ENCODE measurements at places on chromosomes 5 and 9.

DNA sequence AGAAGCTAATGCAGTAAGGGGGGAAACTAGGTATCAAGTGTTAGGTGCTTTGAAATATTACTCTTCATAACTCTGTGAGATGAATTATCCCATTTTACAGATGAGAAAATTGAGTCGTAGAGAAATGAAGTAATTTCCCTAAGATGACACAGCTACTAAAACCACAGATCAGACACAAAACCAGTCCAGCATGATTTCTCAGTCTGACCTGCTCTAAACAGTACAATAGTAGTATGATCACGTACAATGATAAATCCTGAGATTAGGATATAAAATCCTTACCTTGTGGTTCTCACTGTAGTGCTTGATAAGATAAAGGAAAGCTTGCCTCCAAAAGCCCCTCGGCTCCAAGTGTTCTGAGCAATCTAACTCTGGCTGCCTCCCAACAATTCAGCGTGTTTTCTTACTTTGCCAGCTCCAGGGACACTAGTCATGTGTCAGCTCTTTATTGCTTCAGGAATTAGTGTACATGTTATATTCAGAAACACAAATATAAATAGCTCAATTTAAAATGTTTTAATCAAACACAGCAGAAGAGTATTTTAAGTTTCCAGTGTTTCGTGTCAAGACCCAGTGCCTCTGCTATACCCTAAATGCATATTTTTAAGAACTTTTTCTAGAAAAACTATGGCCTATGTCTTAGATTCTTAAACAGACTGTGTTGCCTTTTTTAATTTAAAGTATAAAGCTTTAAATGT lies 243.6 kb downstream of the DENND1A start:
- DNase-seq, result peak; percentile 18

DNA sequence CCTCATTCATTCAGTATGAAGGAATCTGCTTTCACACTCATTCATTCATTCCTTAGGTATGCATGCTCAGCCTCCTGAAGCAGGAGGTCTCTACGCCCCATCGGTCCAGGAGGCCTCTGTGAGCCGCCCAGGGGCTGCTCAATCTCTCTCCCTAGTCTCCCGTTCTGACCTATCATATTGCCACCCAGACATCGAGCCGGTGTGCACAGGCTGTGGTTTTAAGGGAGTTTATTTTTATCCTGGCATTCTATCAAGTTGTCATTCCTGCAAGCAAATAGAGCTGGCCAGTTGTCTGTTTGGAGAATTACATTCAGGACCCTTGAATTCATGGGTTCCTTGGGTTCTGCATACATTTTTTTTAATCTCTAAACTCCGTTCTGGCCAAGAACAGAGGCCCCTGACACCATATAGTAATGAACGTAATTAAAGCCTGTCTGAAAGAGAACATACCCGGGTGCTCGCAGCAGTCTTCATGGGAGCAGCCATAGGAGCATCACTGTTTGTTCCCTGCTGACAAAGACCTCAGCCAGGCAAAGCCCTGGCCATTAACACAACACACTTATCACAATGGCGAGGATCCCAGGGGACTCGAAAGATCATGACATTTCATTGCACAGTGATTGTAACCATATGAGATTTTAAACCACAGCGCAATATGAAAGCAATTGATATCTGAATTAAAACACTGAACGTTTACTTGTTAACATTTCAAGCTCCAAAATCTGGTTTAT lies 80.9 kb downstream of the ADAMTS16 start:
- no peak for DNase-seq

- no peak for DNase-seq
Observed at GRCh38 chr5:94646758-94647157, 28.3 kb downstream of the SLF1 start.

DNA sequence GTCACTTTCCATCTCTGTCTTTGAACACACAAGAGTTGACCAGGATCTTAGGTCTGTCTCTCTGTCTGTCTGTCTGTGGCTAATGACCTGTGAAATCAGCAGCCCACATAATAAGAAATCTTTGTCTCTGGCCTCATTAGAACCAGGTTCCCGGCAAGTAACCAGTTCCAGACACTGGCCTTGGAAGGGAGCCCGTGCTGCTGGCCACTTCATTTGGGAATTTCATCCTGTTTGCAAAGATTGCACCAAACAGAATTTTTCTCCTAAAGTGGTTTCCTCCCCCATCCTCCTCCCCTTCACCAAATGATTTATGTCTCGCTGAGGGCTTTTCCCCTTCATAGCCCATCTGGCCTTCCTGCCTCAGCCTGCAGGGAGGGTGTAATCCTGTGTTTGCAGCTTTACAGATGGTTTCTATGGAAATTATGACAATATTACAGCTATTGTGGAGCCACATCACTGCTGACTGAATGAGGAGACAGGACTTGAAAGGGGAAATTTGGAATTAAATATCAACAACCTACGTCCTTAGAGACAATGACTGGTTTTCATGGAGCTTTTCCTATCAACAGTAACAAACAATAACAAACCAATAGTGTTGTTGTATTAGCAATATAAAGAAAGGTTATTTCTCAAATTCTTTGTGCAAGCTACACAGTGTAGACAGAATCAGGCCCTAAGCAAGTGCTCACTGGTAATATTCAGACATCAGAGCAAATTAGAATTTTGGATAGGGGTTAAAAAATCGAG lies 25.7 kb downstream of the DPYSL3 start:
- DNase-seq, result peak; percentile 59

DNA sequence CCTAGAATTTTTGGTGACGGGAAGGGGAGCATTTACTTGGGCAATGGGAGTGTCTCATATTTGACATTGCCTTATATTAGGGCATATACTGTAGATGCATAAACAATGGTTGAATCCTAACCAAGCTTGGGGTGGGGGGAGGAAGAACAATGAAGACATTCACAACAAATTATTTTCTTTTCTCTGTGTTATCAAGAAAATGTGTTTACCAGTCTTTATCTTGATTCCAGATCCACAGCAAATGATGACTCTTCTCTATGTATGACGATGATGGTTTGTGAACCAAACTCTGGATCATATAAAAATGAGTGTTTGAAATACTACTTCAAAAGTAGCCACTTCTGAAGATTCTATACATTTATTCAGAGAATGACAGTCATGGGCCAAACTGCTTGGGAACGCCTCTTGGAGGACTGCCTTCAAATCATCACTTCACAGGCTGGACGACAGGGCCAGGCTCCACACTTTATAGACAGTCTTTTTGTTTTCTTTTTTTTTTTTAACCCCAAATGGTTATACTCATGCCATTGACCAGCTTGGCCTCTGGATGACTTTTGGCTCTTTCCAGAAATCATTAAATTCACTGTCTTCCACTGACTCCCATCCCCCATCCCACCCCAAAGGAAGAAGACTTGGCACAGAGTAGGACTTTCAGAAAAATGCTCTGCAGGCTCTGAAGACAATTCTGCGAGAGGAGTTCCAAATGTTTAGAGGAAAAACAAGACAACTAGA lies 123.8 kb upstream of the LIFR start:
- no peak for DNase-seq

GRCh38 chr5:36772276-36773140 lies 104.1 kb upstream of the NIPBL start:
- DNase-seq, result no peak

GRCh38 chr9:121298689-121299466 lies 30.9 kb downstream of the GSN start:
- no peak for DNase-seq

DNA sequence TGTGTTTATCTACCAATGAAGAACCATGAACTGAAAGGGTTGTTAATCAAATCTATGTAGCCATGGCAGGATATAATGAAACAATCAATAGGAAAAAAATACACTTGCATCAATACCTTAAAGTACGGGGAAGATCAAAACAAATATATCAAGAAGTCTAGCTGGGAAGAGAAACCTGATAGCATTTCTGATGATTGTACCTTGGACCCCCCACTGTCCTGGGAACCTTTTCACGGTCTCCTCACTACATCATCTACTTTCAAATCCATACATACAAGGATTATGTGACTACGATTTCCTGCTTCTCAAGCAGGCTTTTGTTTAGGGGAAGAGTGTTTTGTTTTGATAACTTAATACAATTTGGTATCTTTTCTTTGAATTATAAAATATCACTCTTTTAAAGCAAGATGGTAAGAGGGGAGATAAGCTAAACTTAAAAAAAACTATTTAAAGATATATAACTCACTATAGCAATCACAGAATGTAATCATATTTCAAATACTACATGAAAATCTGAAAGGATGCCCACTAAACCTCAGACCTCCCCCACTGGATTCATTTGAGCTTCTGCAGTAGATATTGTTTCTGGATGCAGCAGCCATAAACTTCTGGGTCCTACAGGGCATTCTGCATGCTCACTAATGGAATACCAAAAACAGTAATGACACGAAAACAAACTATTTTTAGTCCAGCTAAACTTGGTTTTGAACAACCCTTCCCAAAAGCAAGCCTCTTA lies 8.0 kb downstream of the EBF1 start:
- DNase-seq, result no peak

- DNase-seq, result no peak
Observed at GRCh38 chr9:105496826-105497225, 49.0 kb downstream of the FSD1L start.

- no peak for DNase-seq
Observed at GRCh38 chr9:1414711-1415131, 364.6 kb downstream of the DMRT2 start.

DNA sequence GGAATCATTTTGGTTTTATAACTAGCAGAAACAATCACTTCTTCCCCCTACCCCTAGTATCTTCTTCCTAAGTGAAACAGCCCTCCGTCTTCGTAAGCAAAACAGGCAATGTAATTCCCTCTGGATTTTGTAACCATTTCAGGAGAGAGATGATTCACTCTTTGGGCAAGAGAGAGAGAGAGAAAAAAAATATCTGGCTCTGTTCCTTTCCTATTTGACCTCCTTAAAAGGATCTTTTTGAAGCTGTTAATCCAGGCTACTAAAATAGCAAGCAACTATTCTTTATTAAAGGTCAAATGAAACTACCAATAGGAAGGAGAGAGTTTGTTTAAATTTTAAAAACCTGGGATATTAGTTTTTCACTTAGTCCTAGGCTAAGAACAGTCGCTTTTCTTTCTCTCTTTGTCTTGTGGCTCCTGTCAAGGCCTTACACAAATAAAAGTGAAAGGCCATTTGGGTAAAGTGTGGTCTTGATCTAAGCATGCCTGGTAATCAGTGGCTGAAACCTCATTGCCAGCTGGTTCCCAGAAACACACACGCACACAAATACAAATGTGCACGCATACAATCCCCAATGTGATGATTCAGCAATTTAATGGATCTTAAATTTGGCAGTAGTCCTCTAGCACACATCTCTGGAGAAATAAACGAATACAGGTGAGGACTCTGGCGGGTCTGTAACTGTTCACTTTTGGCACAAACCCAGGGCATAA lies 70.2 kb downstream of the PRUNE2 start:
- DNase-seq, result no peak

DNA sequence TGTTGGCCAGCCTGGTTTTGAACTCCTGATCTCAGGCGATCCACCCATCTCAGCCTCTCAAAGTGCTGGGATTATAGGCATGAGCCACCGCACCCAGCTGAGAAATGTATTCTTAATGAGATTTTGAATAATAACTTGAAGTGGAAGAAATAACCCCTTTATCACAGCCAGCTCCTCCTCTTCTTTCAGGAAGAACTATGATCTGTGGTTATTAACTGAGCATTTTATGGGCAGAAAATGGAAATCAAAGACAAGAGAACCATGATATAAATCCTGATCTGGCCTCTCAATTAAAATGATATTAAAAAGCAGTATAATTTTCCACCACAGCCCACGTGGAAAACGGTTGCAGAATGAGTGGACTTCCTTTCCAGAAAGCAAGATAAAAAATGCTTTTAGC lies 206.6 kb downstream of the PRELID2 start:
- no peak for DNase-seq

DNA sequence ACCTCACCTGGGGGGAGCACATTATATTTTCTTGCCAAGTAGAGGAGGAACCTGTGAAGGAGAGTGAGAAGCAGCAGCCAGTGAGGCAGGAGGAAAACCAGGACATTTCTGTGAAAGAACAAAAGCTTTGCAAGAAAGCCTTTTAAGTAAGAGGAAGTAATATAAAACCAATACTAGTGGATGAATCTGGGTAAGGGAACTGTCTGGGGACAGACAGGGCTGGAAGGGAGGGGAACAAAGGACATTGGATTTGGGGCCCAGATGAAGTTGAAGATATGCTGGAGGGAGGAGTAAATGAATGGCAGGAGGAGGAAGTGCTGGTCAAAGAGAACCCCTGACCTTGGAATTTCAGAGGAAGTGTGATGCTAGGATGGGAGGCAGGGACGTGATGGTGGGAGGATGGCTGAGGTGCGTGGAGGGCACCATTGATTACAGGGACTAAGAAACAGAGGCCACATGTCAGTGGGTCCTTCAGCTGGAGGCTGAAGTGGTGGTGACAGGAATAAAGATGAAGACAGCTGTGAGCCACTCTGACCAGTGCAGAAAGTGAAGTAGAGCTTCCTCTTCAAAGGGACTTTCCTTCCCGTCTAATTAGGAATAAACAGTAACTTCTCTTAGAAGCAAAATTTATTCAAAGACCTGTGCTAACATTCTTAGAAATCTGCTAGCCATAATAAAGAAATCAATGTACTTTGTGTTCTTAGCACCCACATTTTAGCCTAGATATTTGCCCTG lies 43.5 kb upstream of the FABP6 start:
- DNase-seq, result no peak

GRCh38 chr5:76715736-76716455 lies at the start of gene F2R:
Gene F2R (plus strand): TSS chr5:76716126. CDS start chr5:76716308, 182 bp downstream.
- peak; percentile 56 for DNase-seq

- DNase-seq, result no peak
Observed at GRCh38 chr5:160837211-160837610, 14.8 kb downstream of the ATP10B start.

- DNase-seq, result no peak
Observed at GRCh38 chr9:97136421-97136820, 97.5 kb upstream of the CTSV start.

GRCh38 chr5:10036136-10036815 lies 213.4 kb downstream of the ATPSCKMT start:
- no peak for DNase-seq

DNA sequence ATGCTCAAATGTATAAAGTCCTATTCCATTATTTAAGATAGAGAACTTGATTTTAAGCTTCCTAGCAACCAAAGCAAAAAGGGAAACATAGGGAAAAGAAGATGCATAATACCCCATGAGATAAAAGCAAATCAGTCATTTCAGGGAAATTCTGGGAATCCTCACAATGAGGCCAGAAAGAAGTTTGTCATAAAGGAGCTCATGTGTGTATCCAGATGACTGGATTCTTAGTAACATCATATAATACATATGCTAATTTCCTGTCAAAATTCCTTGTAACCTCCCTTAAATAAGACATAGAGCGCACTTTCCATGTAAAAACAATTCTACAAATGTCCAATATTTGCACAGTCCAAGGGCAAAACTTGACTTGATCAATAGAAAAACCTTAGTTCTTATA lies 411.0 kb upstream of the WWC1 start:
- DNase-seq, result no peak
